ENCODE measurements at places on chromosomes 3 and 15. TPM values are rescaled to one million over a fixed set of nuclear protein-coding genes. Genes with fewer than 3 reads are reported as not detected.

- DNase-seq, result no peak
- H3K4me1 ChIP-seq, result peaks cover 19% of the 10 kb centered on the region
- peak overlapping the region; percentile 97 for H3K4me3 ChIP-seq
- H3K27me3 ChIP-seq, result no peaks in the 10 kb centered on the region
- H3K27ac ChIP-seq, result peak overlapping the region; percentile 98
These were observed 690 bp downstream of the TP53BP1 start for GRCh38 chr15:43492266-43492665.

- H3K4me3 ChIP-seq, result no peak overlapping the region
- no peaks in the 10 kb centered on the region for H3K4me1 ChIP-seq
- DNase-seq, result peak; percentile 90
- no peaks in the 10 kb centered on the region for H3K27me3 ChIP-seq
- H3K36me3 ChIP-seq, result no peaks in the 10 kb centered on the region
- no peak overlapping the region for H3K27ac ChIP-seq
These were observed 5.9 kb upstream of the CALML4 start for GRCh38 chr15:68210821-68211655.

The CCDC54 gene
- total RNA-seq, result not detected

The SHQ1 gene
- 18.0 TPM for total RNA-seq

The IFT57 gene
- total RNA-seq, result 26.0 TPM

- no peak overlapping the region for H3K27ac ChIP-seq
- H3K4me3 ChIP-seq, result no peak overlapping the region
- peak; percentile 76 for DNase-seq
- H3K27me3 ChIP-seq, result no peaks in the 10 kb centered on the region
These were observed 83.6 kb downstream of the HMG20A start for GRCh38 chr15:77504306-77504705.

DNA sequence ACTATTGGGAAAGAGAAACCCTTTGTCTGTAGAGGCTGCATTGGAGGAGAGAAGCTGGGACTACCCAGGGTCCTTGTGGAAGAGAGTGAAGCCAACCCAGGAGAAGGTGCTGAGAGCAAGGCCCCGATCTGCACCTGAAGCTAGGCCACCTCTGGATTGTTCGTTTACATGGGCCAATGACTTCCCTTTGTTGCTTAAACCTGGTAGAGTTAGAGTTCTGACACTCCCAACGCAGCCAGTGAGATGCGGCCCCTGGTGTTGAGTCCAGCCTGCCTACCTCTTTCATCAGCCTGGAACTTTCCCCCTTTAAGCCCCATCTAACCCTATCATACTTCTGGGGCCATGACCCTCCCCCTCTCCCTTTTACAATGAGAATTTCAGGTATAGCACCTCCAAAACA, 30.8 kb downstream of the CCDC13 start:
- no peaks in the 10 kb centered on the region for H3K36me3 ChIP-seq
- H3K27ac ChIP-seq, result no peak overlapping the region
- H3K4me3 ChIP-seq, result no peak overlapping the region
- peaks cover 3% of the 10 kb centered on the region for H3K4me1 ChIP-seq
- DNase-seq, result peak; percentile 51

DNA sequence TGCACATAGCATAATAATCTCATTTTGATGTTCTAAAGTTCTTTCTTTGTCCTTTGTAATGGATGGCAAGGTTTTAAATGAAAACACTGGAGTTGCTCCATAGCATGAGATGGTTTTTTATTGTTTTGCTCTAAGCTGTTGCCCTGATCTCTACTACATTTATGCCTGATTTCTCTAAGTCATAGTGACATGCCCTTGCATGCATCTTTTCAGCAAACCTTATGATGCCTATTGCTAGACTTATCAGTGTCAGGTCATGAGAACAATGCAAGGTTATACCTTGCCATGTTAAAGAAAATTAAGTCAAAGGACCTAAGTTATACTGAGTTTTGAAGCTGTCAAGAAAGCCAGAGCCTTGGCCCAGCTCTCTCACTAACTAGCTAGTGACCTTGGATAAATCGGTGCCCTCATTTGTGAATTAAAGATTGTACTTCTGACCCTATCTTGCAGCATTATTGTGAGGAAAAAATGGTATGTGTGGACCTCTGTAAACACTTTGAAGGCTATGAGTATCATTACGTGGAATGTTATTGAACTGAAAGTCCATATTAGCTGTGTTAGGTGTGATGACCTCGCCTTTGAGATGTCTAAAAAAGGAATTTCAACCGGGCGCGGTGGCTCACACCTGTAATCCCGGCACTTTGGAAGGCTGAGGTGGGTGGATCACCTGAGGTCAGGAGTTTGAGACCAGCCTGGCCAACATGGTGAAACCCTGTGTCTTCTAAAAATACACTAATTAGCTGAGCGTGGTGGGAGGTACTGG, 256.4 kb upstream of the UBE2E1 start:
- DNase-seq, result no peak
- H3K27me3 ChIP-seq, result no peaks in the 10 kb centered on the region
- H3K4me3 ChIP-seq, result no peak overlapping the region
- no peaks in the 10 kb centered on the region for H3K36me3 ChIP-seq
- H3K4me1 ChIP-seq, result peaks cover 34% of the 10 kb centered on the region
- H3K27ac ChIP-seq, result no peak overlapping the region

- no peak overlapping the region for H3K4me3 ChIP-seq
- no peak overlapping the region for H3K27ac ChIP-seq
- no peaks in the 10 kb centered on the region for H3K36me3 ChIP-seq
- peaks cover 12% of the 10 kb centered on the region for H3K27me3 ChIP-seq
- DNase-seq, result no peak
These were observed 24.9 kb downstream of the CX3CR1 start for GRCh38 chr3:39254806-39255449.

The AMOTL2 gene
- 195 TPM for total RNA-seq

The THAP10 gene
- 1.7 TPM for total RNA-seq

The UQCRC1 gene
- total RNA-seq, result 201 TPM

- no peak overlapping the region for H3K4me3 ChIP-seq
- H3K27ac ChIP-seq, result no peak overlapping the region
- no peak for DNase-seq
These were observed 530.8 kb downstream of the DIPK2A start for GRCh38 chr3:144502402-144502801.

The ECE2 gene
- total RNA-seq, result not detected

GRCh38 chr3:127986803-127987202, 65.4 kb upstream of the SEC61A1 start:
- DNase-seq, result no peak
- H3K4me1 ChIP-seq, result peaks cover 4% of the 10 kb centered on the region
- no peak overlapping the region for H3K4me3 ChIP-seq
- no peak overlapping the region for H3K27ac ChIP-seq
- no peaks in the 10 kb centered on the region for H3K36me3 ChIP-seq

- no peak for DNase-seq
- H3K36me3 ChIP-seq, result no peaks in the 10 kb centered on the region
- no peaks in the 10 kb centered on the region for H3K27me3 ChIP-seq
- no peak overlapping the region for H3K4me3 ChIP-seq
- H3K4me1 ChIP-seq, result no peaks in the 10 kb centered on the region
- H3K27ac ChIP-seq, result no peak overlapping the region
These were observed 64.2 kb upstream of the CHL1 start for GRCh38 chr3:132378-132777.

DNA sequence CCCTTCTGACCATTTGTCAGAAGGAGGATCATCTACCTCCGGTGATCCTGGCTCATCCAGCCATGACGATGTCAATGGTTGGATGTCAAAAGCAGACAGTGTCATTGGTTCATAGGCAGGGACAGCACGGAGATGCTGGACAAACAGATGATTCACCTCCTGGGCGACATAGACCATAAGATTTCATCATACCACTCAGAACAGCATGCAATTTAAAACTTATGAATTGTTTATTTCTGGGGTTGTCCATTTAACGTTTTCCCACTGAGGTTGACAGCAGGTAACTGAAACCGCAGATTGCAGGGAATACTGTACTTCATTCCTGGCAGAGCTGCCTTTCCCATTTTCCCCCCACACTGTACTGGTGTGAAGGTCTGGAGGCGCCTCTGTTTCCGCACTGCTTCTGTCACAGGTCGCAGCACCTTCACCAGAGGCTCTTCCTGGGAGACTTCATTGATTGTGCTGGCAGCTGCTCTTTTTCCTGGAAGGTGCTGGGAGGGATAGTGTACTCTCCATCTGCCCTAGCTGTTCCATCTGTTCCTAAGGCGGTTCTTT, 32.5 kb upstream of the TMOD3 start:
- no peak overlapping the region for H3K4me3 ChIP-seq
- H3K27ac ChIP-seq, result no peak overlapping the region
- H3K36me3 ChIP-seq, result peaks cover 3% of the 10 kb centered on the region
- no peak for DNase-seq
- H3K27me3 ChIP-seq, result no peaks in the 10 kb centered on the region

DNA sequence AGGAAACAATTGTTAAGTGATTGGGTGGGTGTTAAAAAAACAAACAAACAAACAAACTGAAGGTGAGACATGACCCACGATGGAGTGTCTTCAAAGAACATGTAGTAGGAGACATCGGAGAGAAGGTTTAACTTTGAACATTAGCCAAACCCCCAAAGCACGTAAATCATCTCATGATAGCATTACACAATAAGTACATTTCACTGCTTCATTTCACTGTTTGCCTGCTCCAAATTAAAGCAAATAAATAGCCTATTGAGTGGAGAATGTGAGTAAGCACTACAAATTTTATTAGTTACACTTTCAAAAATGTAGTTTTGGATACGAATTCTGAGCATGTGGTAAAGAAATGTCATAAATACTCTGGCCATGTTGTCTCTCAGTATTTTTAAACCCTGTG, 287.0 kb downstream of the SI start:
- no peak overlapping the region for H3K27ac ChIP-seq
- H3K36me3 ChIP-seq, result no peaks in the 10 kb centered on the region
- H3K4me1 ChIP-seq, result no peaks in the 10 kb centered on the region

- H3K27me3 ChIP-seq, result peaks cover 3% of the 10 kb centered on the region
- H3K36me3 ChIP-seq, result no peaks in the 10 kb centered on the region
- H3K4me1 ChIP-seq, result no peaks in the 10 kb centered on the region
- no peak overlapping the region for H3K4me3 ChIP-seq
- DNase-seq, result no peak
These were observed 153.7 kb downstream of the TUSC7 start for GRCh38 chr3:116863270-116863770.

DNA sequence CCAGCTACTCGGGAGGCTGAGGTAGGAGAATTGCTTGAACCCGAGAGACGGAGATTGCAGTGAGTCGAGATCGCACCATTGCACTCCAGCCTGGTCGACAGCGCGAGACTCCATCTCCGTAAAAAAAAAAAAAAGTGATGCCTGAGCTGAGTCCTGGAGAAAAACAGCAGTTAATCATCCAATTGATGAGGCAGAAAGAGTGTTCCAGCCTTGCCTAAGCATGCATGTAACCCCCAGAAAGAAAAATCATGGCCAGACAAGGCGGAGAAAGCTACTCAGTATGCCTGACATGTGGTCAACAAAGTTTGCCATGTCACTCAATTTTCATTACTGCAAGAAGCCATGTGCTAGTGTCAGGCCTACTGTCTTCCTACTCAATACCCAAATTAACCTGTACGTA, 593.1 kb upstream of the MDFIC2 start:
- H3K36me3 ChIP-seq, result no peaks in the 10 kb centered on the region
- H3K4me1 ChIP-seq, result peaks cover 12% of the 10 kb centered on the region
- no peak for DNase-seq
- no peaks in the 10 kb centered on the region for H3K27me3 ChIP-seq
- no peak overlapping the region for H3K27ac ChIP-seq
- H3K4me3 ChIP-seq, result no peak overlapping the region

GRCh38 chr3:144622845-144623244, 651.2 kb downstream of the DIPK2A start:
- no peak overlapping the region for H3K27ac ChIP-seq
- no peaks in the 10 kb centered on the region for H3K27me3 ChIP-seq
- H3K4me3 ChIP-seq, result no peak overlapping the region
- H3K4me1 ChIP-seq, result no peaks in the 10 kb centered on the region
- DNase-seq, result no peak

- DNase-seq, result no peak
- no peak within 1 kb of the TSS for H3K27ac ChIP-seq
- H3K4me3 ChIP-seq, result peak within 1 kb of the TSS; percentile 76
- H3K27me3 ChIP-seq, result peaks cover 92% of the 10 kb centered on the region
- peaks cover 2% of the 10 kb centered on the region for H3K36me3 ChIP-seq
- H3K4me1 ChIP-seq, result peaks cover 29% of the 10 kb centered on the region
These were observed at the start of gene FOXB1 for GRCh38 chr15:60004009-60004845. Gene FOXB1, plus strand, starts transcription at chr15:60004311. Its CDS starts 653 bp downstream, at chr15:60004964.

The GOLGA8G gene
- total RNA-seq, result not detected

DNA sequence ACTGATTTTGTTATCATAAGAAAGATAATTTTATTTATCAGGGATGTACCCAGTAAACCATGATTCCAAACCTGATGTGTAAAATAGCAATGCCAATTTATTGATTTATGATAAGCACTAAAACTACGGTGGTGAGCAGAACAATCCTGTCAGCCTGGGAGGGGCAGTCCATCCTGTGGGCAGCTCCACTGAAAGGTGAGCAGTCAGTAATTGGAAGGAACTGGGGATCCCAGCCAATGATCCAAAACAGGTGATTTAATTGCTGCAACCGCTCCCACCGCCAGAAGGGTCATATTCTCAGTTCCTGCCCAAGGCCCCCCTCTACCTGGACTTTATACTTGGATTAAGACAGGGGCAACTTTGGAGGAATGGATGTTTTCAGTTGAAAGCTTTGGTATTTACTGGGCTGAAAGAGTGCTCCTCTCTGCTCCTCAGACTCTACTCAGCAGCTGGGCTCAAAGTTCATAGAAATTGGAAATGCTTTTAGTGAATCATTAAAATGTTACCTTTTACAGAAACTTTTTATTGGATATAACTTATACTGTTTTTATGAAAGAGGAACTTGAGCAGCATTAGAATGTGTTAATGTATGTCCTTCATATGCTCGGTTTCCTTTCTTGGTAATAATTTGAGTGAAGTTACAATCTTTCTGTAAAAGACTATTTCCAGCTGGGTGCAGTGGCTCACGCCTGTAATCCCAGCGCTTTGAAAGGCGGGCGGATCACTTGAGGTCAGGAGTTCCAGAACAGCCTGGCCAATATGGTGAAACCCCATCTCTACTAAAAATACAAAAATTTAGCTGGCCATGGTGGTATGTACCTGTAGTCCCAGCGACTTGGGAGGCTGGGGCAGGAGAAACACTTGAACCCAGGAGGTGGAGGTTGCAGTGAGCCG, 198.6 kb upstream of the IL12A start:
- no peak for DNase-seq
- no peak overlapping the region for H3K4me3 ChIP-seq
- H3K36me3 ChIP-seq, result no peaks in the 10 kb centered on the region
- H3K27ac ChIP-seq, result no peak overlapping the region

The RAB6B gene
- 7.8 TPM for total RNA-seq

The IL1RAP gene
- total RNA-seq, result 29.3 TPM

- H3K36me3 ChIP-seq, result no peaks in the 10 kb centered on the region
- no peak overlapping the region for H3K27ac ChIP-seq
- H3K4me1 ChIP-seq, result no peaks in the 10 kb centered on the region
- H3K4me3 ChIP-seq, result no peak overlapping the region
- H3K27me3 ChIP-seq, result peaks cover 67% of the 10 kb centered on the region
These were observed 6.0 kb downstream of the NRG4 start for GRCh38 chr15:76006136-76006778.

- H3K27me3 ChIP-seq, result no peaks in the 10 kb centered on the region
- H3K4me3 ChIP-seq, result no peak overlapping the region
- H3K36me3 ChIP-seq, result peaks cover 14% of the 10 kb centered on the region
- no peak for DNase-seq
- H3K4me1 ChIP-seq, result peaks cover 21% of the 10 kb centered on the region
These were observed 54.5 kb downstream of the PLXNA1 start for GRCh38 chr3:127037418-127037841.

The TMA7 gene
- 186 TPM for total RNA-seq

- no peaks in the 10 kb centered on the region for H3K4me1 ChIP-seq
- no peaks in the 10 kb centered on the region for H3K27me3 ChIP-seq
- no peak overlapping the region for H3K4me3 ChIP-seq
- no peak overlapping the region for H3K27ac ChIP-seq
- no peak for DNase-seq
These were observed 20.1 kb downstream of the IFT122 start for GRCh38 chr3:129460155-129460554.

Measured in osteocyte (in vitro differentiated cells).